ENCODE measurements at places on chromosomes 2 and 18. TPM values are rescaled to one million over a fixed set of nuclear protein-coding genes. Genes with fewer than 3 reads are reported as not detected.
A peak's percentile ranks its signal among the peaks of the same experiment; 100 is the strongest.

The CFAP210 gene
- not detected for total RNA-seq

DNA sequence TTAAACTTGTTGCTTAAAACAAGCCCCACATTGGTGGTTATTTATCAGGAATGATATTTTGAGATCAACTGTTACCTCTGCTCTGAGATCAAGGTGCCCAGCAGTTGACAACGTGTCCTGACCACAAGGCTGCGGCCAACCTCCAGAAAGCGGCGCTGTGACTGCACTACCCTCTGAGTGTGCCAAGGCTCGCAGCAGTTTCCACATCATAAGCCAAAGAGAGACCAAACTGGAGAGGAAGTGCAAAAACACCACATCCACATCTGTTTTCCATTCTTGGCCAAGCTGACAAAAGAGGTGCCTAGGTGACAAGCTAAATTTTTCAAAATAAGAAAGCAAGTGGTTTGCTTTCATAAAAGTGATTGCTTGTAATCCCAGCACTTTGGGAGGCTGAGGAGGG lies 410.8 kb upstream of the POU3F3 start:
- no peak overlapping the region for H3K27ac ChIP-seq
- no peak for DNase-seq
- H3K4me1 ChIP-seq = no peaks in the 10 kb centered on the region
- no peak overlapping the region for H3K4me3 ChIP-seq
- H3K27me3 ChIP-seq = no peaks in the 10 kb centered on the region

- no peaks in the 10 kb centered on the region for H3K36me3 ChIP-seq
- no peaks in the 10 kb centered on the region for H3K4me1 ChIP-seq
- H3K27ac ChIP-seq = peak overlapping the region; percentile 67
- H3K4me3 ChIP-seq = no peak overlapping the region
- H3K27me3 ChIP-seq = no peaks in the 10 kb centered on the region
Measured at GRCh38 chr18:58225101-58225500, 181.1 kb downstream of the NEDD4L start.

GRCh38 chr2:37784071-37784758 lies 112.8 kb upstream of the CDC42EP3 start:
- H3K27ac ChIP-seq = peak overlapping the region; percentile 85
- H3K4me3 ChIP-seq = no peak overlapping the region
- no peaks in the 10 kb centered on the region for H3K36me3 ChIP-seq
- no peaks in the 10 kb centered on the region for H3K27me3 ChIP-seq
- H3K4me1 ChIP-seq = peaks cover 43% of the 10 kb centered on the region

- no peaks in the 10 kb centered on the region for H3K27me3 ChIP-seq
- H3K4me1 ChIP-seq = no peaks in the 10 kb centered on the region
- no peak overlapping the region for H3K4me3 ChIP-seq
- DNase-seq = no peak
- no peak overlapping the region for H3K27ac ChIP-seq
- H3K36me3 ChIP-seq = peaks cover 40% of the 10 kb centered on the region
Measured at GRCh38 chr2:201754717-201755415, 25.9 kb downstream of the ALS2 start.

- no peaks in the 10 kb centered on the region for H3K27me3 ChIP-seq
- no peak overlapping the region for H3K27ac ChIP-seq
- H3K4me3 ChIP-seq = no peak overlapping the region
Measured at GRCh38 chr2:154855138-154855537, 156.6 kb downstream of the KCNJ3 start.

The CYTIP gene
- total RNA-seq = 3.5 TPM

The MAPK4 gene
- 6.8 TPM for total RNA-seq

DNA sequence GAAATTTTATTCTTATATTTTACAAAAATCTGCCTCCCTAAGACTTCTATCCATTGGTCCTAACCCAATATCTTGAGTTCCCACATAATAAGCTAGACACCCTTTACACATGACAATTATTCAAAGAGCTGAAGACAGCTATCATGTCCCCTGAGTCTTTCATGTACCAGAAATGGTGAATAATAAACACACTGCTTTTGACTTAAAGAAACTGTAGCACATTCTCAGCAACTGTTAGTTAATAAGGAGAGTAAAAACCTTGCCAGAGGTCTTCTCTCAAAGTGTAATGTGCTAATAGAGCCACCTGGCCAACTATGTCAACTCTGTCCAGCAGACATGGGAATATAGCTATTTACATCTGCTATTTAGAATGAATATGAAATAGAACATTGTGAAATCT lies 109.7 kb upstream of the ARL5A start:
- DNase-seq = no peak
- H3K36me3 ChIP-seq = no peaks in the 10 kb centered on the region
- no peaks in the 10 kb centered on the region for H3K27me3 ChIP-seq
- no peaks in the 10 kb centered on the region for H3K4me1 ChIP-seq
- H3K4me3 ChIP-seq = no peak overlapping the region

- no peak for DNase-seq
- H3K4me3 ChIP-seq = no peak overlapping the region
- peak overlapping the region; percentile 29 for H3K27ac ChIP-seq
- no peaks in the 10 kb centered on the region for H3K4me1 ChIP-seq
- H3K36me3 ChIP-seq = no peaks in the 10 kb centered on the region
Measured at GRCh38 chr2:19649142-19649541, 252.6 kb downstream of the TTC32 start.

- H3K27ac ChIP-seq = no peak overlapping the region
- H3K4me1 ChIP-seq = no peaks in the 10 kb centered on the region
- no peaks in the 10 kb centered on the region for H3K27me3 ChIP-seq
- DNase-seq = no peak
Measured at GRCh38 chr2:221641181-221641871, 69.2 kb upstream of the EPHA4 start.

The RAB6C gene
- total RNA-seq = not detected

GRCh38 chr2:241310917-241311566 lies 4.4 kb downstream of the HDLBP start:
- H3K27ac ChIP-seq = no peak overlapping the region
- H3K27me3 ChIP-seq = no peaks in the 10 kb centered on the region
- no peak for DNase-seq
- peaks cover 22% of the 10 kb centered on the region for H3K4me1 ChIP-seq
- no peaks in the 10 kb centered on the region for H3K36me3 ChIP-seq

The TSPYL6 gene
- total RNA-seq = 0.16 TPM

DNA sequence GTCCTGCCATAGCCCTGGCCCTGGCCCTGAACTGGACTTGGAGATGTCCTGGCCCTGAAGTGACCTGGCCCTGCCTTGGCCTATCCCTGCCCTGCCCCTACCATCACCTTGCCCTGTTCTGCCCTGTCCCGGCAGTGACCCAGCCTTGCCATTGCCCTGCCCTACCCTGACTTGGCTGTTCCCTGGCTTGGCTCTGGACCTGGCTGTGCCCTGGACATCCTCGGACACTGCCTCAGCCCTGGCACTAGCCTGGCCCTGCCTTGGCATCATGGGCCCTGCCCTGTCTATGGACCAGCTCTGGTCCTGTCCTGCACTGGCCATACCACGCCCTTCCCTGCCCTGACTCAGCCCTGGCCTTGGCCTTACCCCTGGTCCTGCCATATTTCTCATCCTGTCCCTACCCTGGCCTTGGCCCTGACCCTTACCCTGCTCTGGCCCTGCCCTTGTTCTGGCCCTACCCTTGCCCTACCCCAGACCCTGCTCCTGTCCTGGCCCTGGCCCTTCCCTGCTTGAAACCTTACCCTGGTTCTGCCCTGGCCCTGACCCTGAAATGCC lies 6.1 kb upstream of the ANKRD62 start:
- H3K4me1 ChIP-seq = no peaks in the 10 kb centered on the region
- H3K27me3 ChIP-seq = no peaks in the 10 kb centered on the region
- no peak for DNase-seq
- no peak overlapping the region for H3K27ac ChIP-seq
- H3K36me3 ChIP-seq = no peaks in the 10 kb centered on the region
- H3K4me3 ChIP-seq = no peak overlapping the region

GRCh38 chr2:42089340-42089925 lies 41.6 kb downstream of the PKDCC start:
- no peak overlapping the region for H3K4me3 ChIP-seq
- no peaks in the 10 kb centered on the region for H3K36me3 ChIP-seq
- H3K27me3 ChIP-seq = no peaks in the 10 kb centered on the region
- peaks cover 15% of the 10 kb centered on the region for H3K4me1 ChIP-seq
- H3K27ac ChIP-seq = no peak overlapping the region

The NT5C1B gene
- total RNA-seq = not detected

- peaks cover 7% of the 10 kb centered on the region for H3K4me1 ChIP-seq
- H3K36me3 ChIP-seq = no peaks in the 10 kb centered on the region
- no peak overlapping the region for H3K4me3 ChIP-seq
- DNase-seq = no peak
- H3K27ac ChIP-seq = no peak overlapping the region
Measured at GRCh38 chr2:71589763-71590162, 136.4 kb downstream of the DYSF start.

DNA sequence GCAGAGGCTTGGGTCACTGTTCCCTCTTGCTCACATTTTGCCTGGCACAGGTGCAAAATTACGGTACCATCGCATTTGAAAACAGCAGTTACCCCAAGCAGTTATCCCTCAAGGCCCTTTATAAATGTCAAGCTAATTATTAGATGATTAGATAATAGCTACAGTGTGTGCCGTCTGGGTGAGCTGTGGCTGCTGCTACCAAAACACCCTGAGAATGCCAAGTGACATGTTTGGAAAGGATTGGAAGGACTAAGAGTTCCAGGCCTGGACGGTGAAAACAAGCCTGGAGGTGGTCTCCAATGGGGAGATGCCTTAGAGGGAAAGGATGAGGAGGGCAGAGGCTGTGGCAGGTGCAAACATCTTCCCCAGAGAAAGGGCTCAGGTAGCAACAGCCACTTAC lies 120.6 kb downstream of the CAPN13 start:
- no peaks in the 10 kb centered on the region for H3K36me3 ChIP-seq
- no peak overlapping the region for H3K4me3 ChIP-seq
- H3K4me1 ChIP-seq = no peaks in the 10 kb centered on the region
- no peak overlapping the region for H3K27ac ChIP-seq
- no peaks in the 10 kb centered on the region for H3K27me3 ChIP-seq

DNA sequence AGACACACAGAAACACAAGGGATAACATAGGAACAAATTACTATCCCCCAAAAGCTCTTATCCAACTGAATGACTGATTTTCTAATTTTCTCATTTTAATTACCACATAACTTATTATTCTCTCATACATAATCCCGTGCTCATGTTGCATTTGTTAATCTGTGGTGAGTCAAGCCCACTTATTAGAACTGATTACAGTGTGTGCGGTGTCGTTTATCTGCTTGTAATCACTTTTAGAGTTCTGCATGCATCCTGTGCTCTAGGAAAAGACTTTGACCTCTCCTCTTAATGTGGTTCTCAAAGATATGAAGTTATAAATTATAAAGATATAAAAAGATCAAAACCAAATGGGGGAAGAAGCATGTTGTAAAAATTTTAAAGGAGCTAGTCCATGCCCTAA lies 29.7 kb downstream of the CNDP1 start:
- no peak for DNase-seq
- no peak overlapping the region for H3K4me3 ChIP-seq
- H3K36me3 ChIP-seq = no peaks in the 10 kb centered on the region
- no peak overlapping the region for H3K27ac ChIP-seq
- no peaks in the 10 kb centered on the region for H3K4me1 ChIP-seq
- no peaks in the 10 kb centered on the region for H3K27me3 ChIP-seq

The NAT8 gene
- total RNA-seq = not detected

The DAW1 gene
- total RNA-seq = not detected

GRCh38 chr2:127052057-127052770 lies 54.7 kb downstream of the BIN1 start:
- no peak overlapping the region for H3K4me3 ChIP-seq
- peak; percentile 60 for DNase-seq
- H3K27me3 ChIP-seq = no peaks in the 10 kb centered on the region

- no peaks in the 10 kb centered on the region for H3K27me3 ChIP-seq
- H3K27ac ChIP-seq = no peak overlapping the region
- DNase-seq = no peak
Measured at GRCh38 chr2:202193881-202194353, 44.5 kb downstream of the SUMO1 start.

GRCh38 chr2:20062615-20063545 lies 11.5 kb upstream of the LAPTM4A start:
- peak; percentile 82 for DNase-seq
- H3K27ac ChIP-seq = peak overlapping the region; percentile 75
- H3K27me3 ChIP-seq = no peaks in the 10 kb centered on the region

The DYNAP gene
- total RNA-seq = not detected

DNA sequence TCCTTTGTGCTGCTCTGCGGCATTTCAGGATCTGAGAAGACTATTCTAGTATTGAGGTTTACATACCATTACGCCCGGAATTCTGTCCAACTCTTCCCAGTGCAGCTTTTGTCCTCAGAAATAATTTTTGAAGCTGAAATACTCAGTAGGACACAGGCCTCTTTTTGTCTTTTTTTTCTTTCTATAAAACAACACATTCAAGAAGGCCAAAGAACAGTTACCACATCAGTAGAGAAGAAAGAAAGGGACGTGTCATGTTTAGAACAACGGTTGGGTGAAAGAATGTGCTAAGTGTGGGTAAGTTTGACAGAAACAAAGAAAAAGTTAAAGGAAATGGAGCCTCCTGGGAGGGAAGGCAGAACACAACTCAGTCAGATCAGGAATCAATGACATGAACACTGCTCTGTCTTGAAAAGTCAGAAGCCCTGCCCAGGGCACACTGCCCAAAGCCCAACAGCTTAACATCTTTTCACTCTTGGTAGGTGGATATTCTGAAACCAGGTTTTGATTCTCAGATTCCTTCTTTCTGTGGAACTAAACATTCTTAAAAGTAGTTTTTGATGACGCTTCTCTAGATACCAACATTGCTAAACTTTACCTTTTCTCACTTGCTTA lies 198.6 kb upstream of the CWC22 start:
- no peaks in the 10 kb centered on the region for H3K27me3 ChIP-seq
- no peak for DNase-seq
- H3K27ac ChIP-seq = no peak overlapping the region
- H3K36me3 ChIP-seq = no peaks in the 10 kb centered on the region

GRCh38 chr18:78487649-78488048 lies 492.0 kb upstream of the SALL3 start:
- H3K27ac ChIP-seq = no peak overlapping the region
- DNase-seq = no peak
- no peak overlapping the region for H3K4me3 ChIP-seq
- H3K27me3 ChIP-seq = no peaks in the 10 kb centered on the region

DNA sequence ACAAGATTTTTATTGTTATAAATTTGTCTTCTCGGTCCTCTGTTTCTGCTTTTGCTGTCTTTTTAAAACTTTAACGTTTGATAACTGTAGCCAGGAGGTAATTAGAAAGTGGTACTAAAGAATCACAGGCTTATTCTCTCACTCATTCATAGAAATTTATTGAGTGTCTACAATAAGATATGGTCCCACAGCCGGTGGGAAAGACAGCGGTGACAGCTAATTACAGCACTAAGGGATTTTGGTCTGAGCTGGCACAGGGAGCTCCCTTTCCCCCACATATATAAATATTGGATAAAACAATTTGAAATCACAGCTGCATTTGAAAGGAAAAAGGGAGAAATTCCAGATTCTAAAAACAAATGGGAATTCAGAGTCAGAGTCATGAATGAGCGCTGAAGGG lies 93.1 kb upstream of the CAPN13 start:
- no peaks in the 10 kb centered on the region for H3K36me3 ChIP-seq
- no peak overlapping the region for H3K27ac ChIP-seq
- no peak overlapping the region for H3K4me3 ChIP-seq
- no peak for DNase-seq
- no peaks in the 10 kb centered on the region for H3K27me3 ChIP-seq
- no peaks in the 10 kb centered on the region for H3K4me1 ChIP-seq

The ILKAP gene
- total RNA-seq = 44.3 TPM

The C1QL2 gene
- total RNA-seq = not detected

GRCh38 chr2:143890798-143891197 lies 629.1 kb downstream of the ZEB2 start:
- H3K4me1 ChIP-seq = no peaks in the 10 kb centered on the region
- no peaks in the 10 kb centered on the region for H3K36me3 ChIP-seq
- H3K4me3 ChIP-seq = no peak overlapping the region
- H3K27me3 ChIP-seq = no peaks in the 10 kb centered on the region
- no peak overlapping the region for H3K27ac ChIP-seq

The CTAGE1 gene
- not detected for total RNA-seq

All from sigmoid colon (tissue), 7 donors.